Pulmonary artery endothelial cell (primary cell): ENCODE measurements at places on chromosomes 5 and 9. TPM values are rescaled to one million over a fixed set of nuclear protein-coding genes. Genes with fewer than 3 reads are reported as not detected.

Gene KIF12
- total RNA-seq = 0.18 and 0.53 TPM in 2 replicates

Gene ABO
- total RNA-seq = not detected in 2 replicates

Gene SLC24A2
- total RNA-seq = not detected in 2 replicates

Gene ORM2
- not detected in 2 replicates for total RNA-seq

Gene TAF11L5
- total RNA-seq = not detected in 2 replicates

Gene TAS2R1
- total RNA-seq = not detected in 2 replicates

Gene NSG2
- total RNA-seq = not detected in 2 replicates

Gene IL3
- total RNA-seq = not detected in 2 replicates

Gene PDCD1LG2
- 24.3 and 27.1 TPM in 2 replicates for total RNA-seq

Gene EIF4EBP3
- 1.4 and 1.8 TPM in 2 replicates for total RNA-seq

Gene BARHL1
- total RNA-seq = not detected in 2 replicates

Gene SLC36A2
- total RNA-seq = not detected in 2 replicates

Gene UGCG
- 46.5 and 68.3 TPM in 2 replicates for total RNA-seq

Gene SLC34A3
- not detected in 2 replicates for total RNA-seq

Gene C9orf153
- total RNA-seq = 0.07 and 0.14 TPM in 2 replicates

Gene PHF24
- total RNA-seq = not detected in 2 replicates

Gene FBP2
- total RNA-seq = not detected in 2 replicates
